ENCODE measurements at places on chromosomes 16 and 17. TPM values are rescaled to one million over a fixed set of nuclear protein-coding genes. Genes with fewer than 3 reads are reported as not detected.

The TMEM106A gene
- total RNA-seq, result 1.3 TPM

The PRSS27 gene
- 1.8 TPM for total RNA-seq

The SLC6A4 gene
- not detected for total RNA-seq

The PIRT gene
- not detected for total RNA-seq

The KDM6B gene
- total RNA-seq, result 16.8 TPM

The SMIM22 gene
- total RNA-seq, result not detected

The PPL gene
- total RNA-seq, result 1.9 TPM

The ATMIN gene
- total RNA-seq, result 32.2 TPM

The ADGRG3 gene
- 0.53 TPM for total RNA-seq

The GAS7 gene
- total RNA-seq, result 0.35 TPM

The NOB1 gene
- 126 TPM for total RNA-seq
